Peyer's patch (tissue), 4 donors: ENCODE measurements at places on chromosomes 1 and 21. TPM values are rescaled to one million over a fixed set of nuclear protein-coding genes. Genes with fewer than 3 reads are reported as not detected.

Gene C2CD2
- 22.3 TPM for total RNA-seq

Gene CTSE
- 8.1 TPM for total RNA-seq

Gene SPRR2F
- not detected for total RNA-seq

GRCh38 chr21:41641821-41642701 is 124.8 kb downstream of the RIPK4 start:
- no peak for DNase-seq

DNA sequence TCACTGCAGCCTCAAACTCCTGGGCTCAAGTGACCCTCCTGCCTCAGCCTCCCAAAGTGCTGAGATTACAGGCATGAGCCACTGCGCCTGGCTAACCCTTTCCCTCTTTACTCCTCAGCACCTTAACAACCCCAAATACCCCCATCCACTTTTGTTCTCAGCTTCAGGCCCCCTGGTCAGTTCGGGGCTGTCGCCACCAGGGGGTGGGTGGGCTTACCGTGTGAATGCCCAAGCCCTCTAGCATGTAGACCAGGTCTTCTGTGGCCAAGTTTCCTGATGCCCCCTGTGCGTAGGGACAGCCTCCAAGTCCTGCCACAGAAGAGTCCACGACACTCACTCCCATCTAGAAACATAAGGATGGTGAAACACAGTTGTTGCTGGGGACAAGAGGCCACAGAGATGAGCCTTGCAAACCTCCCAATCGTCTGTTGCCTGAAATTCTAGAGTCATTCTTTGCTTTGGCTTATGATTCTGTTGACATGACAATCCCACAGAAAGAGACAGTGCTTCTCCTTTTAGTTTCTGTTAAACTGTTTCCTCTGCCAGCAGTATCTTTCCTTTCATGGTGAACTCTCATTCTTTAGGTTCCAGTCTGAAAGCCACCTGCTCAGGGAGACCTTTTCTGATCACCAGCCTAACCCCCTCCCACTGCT is 3.8 kb upstream of the GALE start:
- DNase-seq = peak; percentile 24

- DNase-seq = no peak
Measured at GRCh38 chr1:29237852-29238619, 1.7 kb downstream of the PTPRU start.

GRCh38 chr21:16377857-16378256 is 648.1 kb downstream of the USP25 start:
- no peak for DNase-seq

GRCh38 chr21:31623664-31624063 is 35.8 kb upstream of the SOD1 start:
- no peak for DNase-seq

GRCh38 chr1:181317261-181317930 is 165.9 kb upstream of the CACNA1E start:
- DNase-seq = no peak
